ENCODE measurements at places on chromosomes 12 and 14. TPM values are rescaled to one million over a fixed set of nuclear protein-coding genes. Genes with fewer than 3 reads are reported as not detected.

The LPAR5 gene
- 0.20 TPM for total RNA-seq

The SYNDIG1L gene
- not detected for total RNA-seq

GRCh38 chr14:95104911-95105310 lies 52.4 kb downstream of the DICER1 start:
- peaks cover 74% of the 10 kb centered on the region for H3K36me3 ChIP-seq
- DNase-seq = no peak
- H3K4me1 ChIP-seq = no peaks in the 10 kb centered on the region
- H3K27me3 ChIP-seq = no peaks in the 10 kb centered on the region
- H3K4me3 ChIP-seq = no peak overlapping the region
- no peak overlapping the region for H3K27ac ChIP-seq

DNA sequence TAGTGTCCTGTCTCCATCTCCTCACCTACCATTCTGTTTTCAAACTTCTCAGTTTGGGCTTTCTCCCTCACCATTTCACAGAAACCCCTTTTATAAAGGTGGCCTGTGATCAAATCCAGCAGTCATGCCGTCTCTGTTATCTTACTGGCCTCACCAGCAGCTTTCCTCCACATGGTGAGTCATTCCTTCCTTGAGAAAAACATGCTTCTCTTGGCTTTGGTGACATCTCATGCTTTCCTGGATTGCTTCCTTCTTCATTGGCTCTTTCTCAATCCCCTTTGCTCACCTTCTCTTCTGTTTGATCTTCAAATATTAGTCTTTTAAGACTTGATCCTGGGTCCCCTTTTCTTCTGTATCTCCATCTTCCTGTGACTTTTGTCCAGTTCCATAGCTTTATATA lies 164.9 kb downstream of the ANO4 start:
- H3K36me3 ChIP-seq = no peaks in the 10 kb centered on the region
- no peaks in the 10 kb centered on the region for H3K4me1 ChIP-seq

GRCh38 chr12:124039276-124039675 lies 66.3 kb downstream of the ZNF664 start:
- no peak overlapping the region for H3K4me3 ChIP-seq
- peak; percentile 64 for DNase-seq
- H3K27me3 ChIP-seq = no peaks in the 10 kb centered on the region
- H3K27ac ChIP-seq = no peak overlapping the region
- peaks cover 9% of the 10 kb centered on the region for H3K4me1 ChIP-seq

GRCh38 chr12:109721276-109721675 lies 7.7 kb downstream of the FAM222A start:
- H3K4me1 ChIP-seq = peaks cover 19% of the 10 kb centered on the region
- H3K27ac ChIP-seq = no peak overlapping the region
- DNase-seq = peak; percentile 84
- H3K36me3 ChIP-seq = no peaks in the 10 kb centered on the region
- H3K4me3 ChIP-seq = no peak overlapping the region

GRCh38 chr14:53608369-53608768 lies 348.3 kb downstream of the BMP4 start:
- no peak overlapping the region for H3K27ac ChIP-seq
- no peaks in the 10 kb centered on the region for H3K27me3 ChIP-seq

GRCh38 chr14:75236901-75237419 lies 41.7 kb upstream of the FOS start:
- no peak for DNase-seq
- no peak overlapping the region for H3K27ac ChIP-seq
- H3K4me1 ChIP-seq = peaks cover 5% of the 10 kb centered on the region
- H3K4me3 ChIP-seq = no peak overlapping the region
- H3K27me3 ChIP-seq = no peaks in the 10 kb centered on the region

The NUMB gene
- total RNA-seq = 53.8 TPM

DNA sequence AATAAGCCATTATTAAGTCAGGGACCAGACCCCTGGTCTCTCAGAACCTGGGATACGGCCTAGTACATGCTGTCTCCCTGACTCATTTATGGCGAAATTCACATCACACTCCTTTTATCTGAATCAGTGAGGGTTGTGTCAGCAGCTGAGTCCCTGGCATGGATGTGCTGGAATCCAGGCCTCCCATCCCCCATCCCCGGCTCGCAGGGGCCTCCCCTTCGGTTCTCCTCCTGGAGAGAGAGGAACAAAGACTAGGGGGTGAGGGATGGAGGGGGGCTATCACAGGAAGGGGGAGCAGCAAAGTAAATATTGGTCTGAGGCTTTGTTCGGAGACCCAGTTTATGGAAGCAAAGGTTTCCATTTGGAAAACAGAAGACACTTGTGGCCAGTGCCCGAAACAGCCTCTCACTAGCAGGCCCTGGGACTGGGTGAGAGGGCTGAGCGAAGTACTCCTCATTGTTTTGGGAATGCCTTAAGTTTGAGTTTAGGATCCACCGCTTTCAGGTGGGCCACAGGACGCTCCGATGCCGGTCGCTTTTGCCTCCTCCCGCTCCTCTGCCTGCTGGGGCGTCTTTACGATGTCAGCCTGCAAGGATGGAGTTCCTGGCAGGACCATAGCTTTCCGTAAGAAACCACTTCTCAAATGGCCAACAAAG lies 145.0 kb downstream of the PRKCH start:
- H3K27ac ChIP-seq = no peak overlapping the region
- H3K36me3 ChIP-seq = no peaks in the 10 kb centered on the region
- no peaks in the 10 kb centered on the region for H3K4me1 ChIP-seq

GRCh38 chr12:57204454-57204853 lies 12.1 kb upstream of the NXPH4 start:
- no peak overlapping the region for H3K4me3 ChIP-seq
- DNase-seq = no peak
- no peaks in the 10 kb centered on the region for H3K36me3 ChIP-seq
- H3K4me1 ChIP-seq = no peaks in the 10 kb centered on the region
- H3K27ac ChIP-seq = no peak overlapping the region

The DNAI7 gene
- total RNA-seq = 0.86 TPM

- no peaks in the 10 kb centered on the region for H3K36me3 ChIP-seq
- no peaks in the 10 kb centered on the region for H3K4me1 ChIP-seq
- H3K27ac ChIP-seq = no peak overlapping the region
- no peak for DNase-seq
- no peaks in the 10 kb centered on the region for H3K27me3 ChIP-seq
Measured at GRCh38 chr12:105930557-105931503, 207.9 kb downstream of the NUAK1 start.

The CMA1 gene
- total RNA-seq = not detected

- H3K4me3 ChIP-seq = no peak overlapping the region
- no peak overlapping the region for H3K27ac ChIP-seq
- DNase-seq = no peak
- no peaks in the 10 kb centered on the region for H3K4me1 ChIP-seq
- H3K36me3 ChIP-seq = peaks cover 5% of the 10 kb centered on the region
Measured at GRCh38 chr12:32598688-32599087, 80.4 kb upstream of the DNM1L start.

Data from pancreas (tissue), 10 donors.